ENCODE measurements at places on chromosomes 11 and 22. TPM values are rescaled to one million over a fixed set of nuclear protein-coding genes. Genes with fewer than 3 reads are reported as not detected.

PATE2 gene
- not detected for total RNA-seq

IL18 gene
- 132 TPM for total RNA-seq

PYGM gene
- total RNA-seq = not detected

TNKS1BP1 gene
- total RNA-seq = 56.6 TPM

SLC17A6 gene
- total RNA-seq = not detected

RSF1 gene
- 16.9 TPM for total RNA-seq

TMEM258 gene
- total RNA-seq = 85.2 TPM

C11orf87 gene
- not detected for total RNA-seq

MS4A3 gene
- not detected for total RNA-seq

PDE2A gene
- 1.5 TPM for total RNA-seq

SMDT1 gene
- total RNA-seq = 19.9 TPM

CBX6 gene
- total RNA-seq = 59.5 TPM

ROBO4 gene
- not detected for total RNA-seq

DNA sequence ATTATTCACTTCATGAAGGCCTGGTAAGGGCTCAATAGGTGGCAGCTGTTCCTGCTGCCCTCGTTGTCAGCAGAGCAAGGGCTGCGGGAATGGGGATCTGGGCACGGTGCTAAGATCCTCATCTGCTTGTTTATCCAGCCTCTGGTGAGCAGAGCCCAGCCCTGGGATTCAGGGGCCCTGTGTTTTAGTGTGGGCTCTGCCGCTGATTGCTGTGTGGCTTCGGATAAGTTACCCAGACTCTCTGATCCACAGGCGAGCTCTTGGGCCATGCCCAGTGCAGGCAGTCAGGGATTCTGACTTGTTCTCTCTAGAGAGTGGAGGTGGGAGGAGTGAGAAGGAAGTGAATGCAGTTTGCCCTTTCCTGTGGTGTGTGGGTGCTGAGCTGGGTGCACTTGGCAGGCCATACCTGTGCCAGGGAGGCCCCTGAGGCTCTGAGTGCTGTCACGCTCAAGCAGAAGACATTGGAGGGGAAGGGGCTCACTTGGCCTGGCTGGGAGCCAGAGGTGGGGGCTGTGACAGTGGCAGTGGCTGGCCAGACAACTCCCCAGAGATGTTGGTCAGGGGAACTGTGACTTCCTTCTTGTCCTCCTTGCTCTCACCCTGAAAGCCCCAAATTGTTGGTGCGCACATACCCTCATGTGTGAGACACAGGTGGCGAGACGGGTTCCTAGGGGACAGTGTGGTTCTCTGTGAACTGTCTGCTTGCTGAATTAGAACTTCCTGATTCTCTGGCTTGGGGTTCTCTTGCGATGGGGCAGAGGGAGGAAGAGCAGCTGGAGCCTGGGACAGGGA lies 43.7 kb downstream of the CD82 start:
- DNase-seq = no peak

GRCh38 chr22:40718250-40719204 lies 39.2 kb downstream of the MCHR1 start:
- no peak for DNase-seq

DNA sequence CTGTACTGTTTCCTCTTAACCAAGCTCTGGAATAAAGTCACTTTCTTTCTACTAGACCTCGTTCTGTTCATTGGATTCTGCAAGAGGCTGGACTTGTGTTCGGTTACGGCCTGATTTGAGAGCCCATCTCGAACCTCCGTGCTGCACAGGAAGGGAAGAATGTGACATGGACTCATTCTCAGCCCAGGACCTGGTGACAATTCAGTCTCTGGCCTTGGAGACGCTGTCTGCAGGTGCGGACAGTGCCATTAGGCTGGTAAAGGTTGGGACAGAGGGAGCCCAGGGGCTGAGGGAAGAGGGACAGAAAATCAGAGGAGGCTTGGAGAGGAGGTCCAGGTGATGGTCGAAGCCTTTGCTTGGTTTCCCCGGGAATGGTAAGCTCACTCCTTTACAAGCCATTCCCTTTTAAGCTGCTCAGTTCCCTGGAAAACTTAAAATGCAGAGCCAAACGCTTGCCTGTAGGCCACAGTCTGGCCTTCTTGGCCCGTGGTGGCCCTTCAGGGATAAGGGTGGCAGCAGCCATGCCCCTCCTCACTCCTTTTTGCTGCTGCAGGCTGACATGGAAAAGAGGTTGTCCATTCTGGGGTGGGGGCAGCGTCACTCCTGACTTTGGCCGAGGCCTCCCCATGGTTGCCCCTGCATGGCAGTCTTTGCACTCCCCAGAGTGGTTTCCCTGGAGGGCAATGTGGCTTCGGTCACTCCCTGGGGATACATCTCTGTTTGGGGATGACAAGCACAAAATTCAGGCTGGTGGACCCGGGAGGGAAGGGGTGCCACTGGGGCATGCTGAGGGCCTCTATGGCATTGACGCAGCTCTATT lies 52.3 kb downstream of the SHISAL1 start:
- DNase-seq = no peak

DNA sequence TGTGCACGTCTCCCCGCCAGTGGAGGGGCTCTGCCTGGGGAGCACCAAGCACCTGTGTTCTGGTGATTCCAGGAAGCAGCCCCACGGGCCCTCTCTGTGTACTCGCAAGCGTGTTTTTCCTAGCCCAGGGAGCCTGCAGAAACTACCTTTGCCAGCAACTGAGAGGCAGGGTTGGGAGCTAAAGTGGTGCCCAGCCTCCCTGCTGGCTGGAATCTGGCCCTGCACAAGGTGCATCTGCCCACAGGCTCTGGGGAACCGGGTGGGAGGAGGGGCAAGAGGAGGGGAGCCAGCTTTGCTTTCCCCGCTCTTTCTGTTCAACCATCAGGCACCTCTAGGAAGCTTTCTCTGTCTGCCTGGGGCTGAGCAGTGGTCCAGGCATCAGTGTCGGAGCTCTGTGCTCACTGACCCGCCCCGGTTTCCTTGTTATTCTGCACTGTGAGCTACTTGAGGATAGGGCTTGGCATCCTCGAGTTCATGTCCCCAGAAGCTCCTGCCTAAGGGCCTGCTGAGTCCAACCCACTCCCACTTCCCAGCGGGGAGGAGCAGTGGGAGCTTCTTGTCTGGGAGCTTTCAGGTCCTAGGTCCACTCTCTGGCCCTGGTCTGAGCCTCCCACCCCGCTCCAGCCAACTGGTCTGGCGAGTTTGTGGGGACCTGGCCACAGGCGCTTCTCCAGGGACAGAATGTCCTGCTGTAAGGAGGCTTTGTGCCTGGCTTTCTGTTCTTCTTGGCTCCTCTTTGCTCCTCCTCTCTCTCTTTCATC lies 14.9 kb downstream of the DAGLA start:
- peak; percentile 39 for DNase-seq

DNA sequence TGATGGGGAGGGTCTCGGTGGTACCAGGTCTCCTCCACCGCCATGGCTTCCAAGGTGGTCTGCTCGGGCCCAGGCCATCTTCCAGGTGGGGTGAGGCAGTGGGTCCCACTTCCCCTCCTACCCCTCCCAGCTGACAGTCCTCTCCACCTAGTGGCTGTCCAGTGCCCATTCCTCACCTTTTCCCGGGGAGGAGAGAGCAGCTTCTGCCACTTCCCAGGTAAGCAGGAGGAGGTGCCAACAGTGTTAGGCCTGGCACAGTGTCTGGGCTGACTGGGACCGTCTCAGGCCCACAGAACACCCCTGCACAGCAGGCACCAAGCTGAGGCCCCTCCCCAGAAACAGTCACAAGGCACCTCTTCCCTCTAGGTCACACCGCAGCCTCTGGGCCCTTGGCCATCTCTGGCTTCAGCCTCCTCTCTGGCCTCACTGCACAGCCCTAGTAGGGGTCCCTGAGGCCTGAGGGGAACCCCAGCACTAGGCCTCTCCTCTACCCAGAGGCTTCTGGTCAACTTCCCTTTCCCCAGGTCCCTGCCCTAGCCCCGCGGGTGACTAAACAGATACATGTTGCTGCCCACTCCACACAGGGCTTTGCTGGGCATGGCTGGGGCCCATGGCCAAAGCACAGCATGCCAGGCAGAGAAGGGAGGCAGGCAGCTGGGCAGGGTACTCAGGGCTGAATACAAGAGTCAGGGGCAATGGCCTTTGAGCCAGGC lies 2.3 kb upstream of the ANKRD13D start:
- DNase-seq = no peak

GRCh38 chr11:73185680-73186293 lies 32.3 kb upstream of the P2RY2 start:
- DNase-seq = no peak

DNA sequence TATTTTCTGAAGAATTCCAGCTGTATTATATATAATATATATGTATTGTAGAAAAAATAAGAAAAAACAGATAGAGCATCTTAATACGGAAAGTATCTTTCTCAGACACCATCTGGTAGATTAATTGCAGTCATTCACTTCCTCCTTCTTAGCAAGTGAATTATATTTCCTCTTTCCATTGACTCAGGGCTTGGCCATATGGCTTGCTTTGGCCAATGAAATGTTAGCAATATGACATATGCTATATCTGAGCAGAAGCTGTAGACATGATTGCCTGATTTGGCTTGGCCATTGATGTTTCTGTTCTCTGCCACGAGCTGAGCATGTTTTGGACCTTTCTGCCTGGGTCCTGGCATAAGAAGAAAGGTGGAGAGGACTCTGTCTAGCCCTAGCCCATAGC lies 34.4 kb upstream of the ZBED5 start:
- no peak for DNase-seq

DNA sequence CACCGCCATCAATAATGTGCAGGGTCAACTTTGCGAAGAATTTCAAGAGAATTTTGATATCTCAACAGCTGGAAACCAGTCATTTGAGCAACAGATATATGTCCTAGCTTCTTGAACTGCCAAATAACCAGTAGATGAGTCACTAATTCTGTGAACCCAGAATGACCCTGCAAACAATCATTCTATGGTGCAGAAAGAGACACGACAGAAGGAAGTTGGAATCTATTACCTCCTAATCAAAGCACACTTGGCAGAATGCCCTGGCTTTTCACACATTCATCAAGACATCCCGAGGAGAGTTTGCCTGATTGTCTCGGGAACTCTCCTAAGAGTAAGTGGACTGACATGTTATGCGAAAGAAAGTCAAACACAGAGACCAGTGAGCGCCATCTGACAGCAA lies 621.1 kb downstream of the OPCML start:
- peak; percentile 76 for DNase-seq

DNA sequence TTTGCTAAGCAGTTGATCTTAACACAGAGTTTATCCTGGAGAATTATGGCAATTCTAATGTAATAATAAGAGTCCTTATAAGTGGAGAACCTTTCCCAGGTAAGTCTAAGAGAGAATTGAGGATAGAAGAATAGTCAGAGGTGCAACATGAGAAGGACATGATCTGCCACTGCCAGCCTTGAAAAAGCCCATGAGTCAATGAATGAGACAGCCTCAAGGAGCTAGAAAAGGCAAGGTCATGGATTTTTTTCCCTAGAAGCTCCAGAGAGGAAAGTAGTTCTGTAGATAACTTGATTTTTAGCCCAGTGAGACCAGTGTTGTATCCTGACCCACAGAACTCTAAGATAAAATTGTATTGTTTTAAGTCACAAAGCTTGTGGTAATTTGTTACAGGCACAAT lies 16.9 kb downstream of the MS4A6A start:
- no peak for DNase-seq

DNA sequence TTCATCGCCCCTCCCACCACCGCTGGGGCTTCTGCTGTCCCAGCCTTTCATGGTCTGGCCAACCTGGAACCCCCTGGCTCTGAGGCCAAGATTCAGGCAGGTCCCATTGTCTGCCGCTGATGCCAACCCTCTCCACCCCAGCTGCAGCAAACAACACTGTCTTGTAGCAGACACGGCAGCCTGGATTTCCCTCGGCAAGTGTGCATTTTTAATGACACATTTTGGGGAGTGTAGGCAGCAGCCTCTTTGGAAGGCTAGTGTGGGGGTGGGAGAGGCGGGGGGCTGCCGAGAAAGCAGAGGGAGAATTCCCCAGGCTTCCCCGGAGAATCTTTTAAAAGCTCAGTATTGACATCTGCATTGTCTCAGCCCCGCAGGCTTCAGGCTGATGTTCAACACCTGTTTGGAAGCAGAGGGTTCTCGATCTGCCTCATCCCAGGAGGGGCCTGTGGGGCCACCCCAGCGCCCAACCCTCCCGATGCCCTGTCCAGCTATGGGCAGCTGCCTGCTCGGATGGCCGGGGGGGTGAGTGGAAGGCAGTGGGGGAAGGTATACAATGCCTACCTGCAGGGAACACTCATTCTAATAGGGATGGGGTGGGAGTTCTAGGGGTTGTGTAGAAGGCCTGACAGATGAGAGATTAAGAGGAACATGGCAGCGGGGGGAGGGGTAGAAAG lies 41.5 kb downstream of the NECTIN1 start:
- no peak for DNase-seq

GRCh38 chr11:69425895-69426544 lies 55.4 kb upstream of the LINC01488 start:
- no peak for DNase-seq

DNA sequence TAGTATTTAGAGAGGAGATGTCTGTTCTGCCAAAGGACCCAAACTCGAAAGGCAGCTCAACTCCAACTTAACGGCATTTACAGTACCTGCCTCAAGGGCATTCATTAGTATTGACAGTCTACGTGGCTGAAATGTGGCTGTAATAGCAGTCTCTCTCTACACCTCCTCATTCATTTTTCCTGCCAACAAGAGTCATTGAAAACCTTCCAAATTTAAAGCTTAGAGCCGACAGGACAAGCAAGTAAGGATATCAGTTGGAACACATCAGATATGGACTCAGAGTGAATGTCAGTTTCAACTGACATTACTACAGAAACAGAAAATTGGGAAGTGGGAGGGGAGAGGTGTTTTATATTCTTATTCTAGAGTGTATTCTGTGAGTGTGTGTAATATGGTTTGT lies 253.1 kb downstream of the CADM1 start:
- DNase-seq = no peak

GRCh38 chr11:75389276-75389605 lies 10.1 kb upstream of the RPS3 start:
- DNase-seq = no peak

DNA sequence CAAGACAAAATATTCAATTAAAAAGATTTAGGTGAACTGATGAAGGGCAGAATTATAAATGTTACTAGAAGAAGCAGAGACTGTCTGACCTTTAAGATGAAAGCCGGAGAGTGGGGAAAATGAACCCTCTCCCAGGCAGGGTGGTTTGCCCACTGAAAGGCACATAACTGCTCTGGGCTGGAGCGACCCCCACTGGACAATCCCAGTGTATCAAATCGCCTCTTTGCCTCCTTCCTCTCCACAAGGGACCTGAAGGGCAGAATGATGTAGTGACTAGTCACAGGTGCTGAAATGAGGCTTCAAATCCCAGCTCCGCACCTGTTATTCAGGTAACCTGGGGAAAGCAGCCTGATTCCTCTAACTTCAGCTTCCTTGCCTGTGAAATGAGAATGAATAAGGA lies 69.0 kb downstream of the EFCAB6 start:
- no peak for DNase-seq

GRCh38 chr11:66992041-66992440 lies 16.9 kb downstream of the C11orf86 start:
- DNase-seq = no peak

- DNase-seq = no peak
Measured at GRCh38 chr22:44943701-44944324, 66.0 kb downstream of the PHF21B start.

Measured in Caki2 (cell line).